RCC 7860 (cell line): ENCODE measurements at places on chromosomes 13 and 19.

- DNase-seq = peak; percentile 5
These were observed 11.0 kb downstream of the FUZ start for GRCh38 chr19:49801966-49802661.

DNA sequence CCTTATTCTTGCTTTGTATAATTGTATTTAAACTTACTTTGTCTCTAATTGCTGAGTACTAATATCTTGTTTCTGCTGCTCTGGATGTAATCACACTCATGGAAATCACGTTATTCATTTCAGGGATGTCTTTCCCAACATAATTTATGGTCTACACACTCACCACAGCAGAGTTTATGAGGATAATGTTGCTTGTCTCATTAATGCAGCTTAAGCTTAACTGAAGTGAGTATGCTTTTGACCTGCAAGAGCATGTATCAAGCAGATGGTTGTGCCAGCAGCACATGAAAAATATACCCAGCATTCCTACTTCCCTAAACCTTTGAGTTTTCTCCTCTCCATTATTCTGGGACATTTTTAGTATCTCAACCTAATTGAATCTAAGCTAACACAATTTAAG, 1080.9 kb downstream of the SLITRK5 start:
- no peak for DNase-seq

- no peak for DNase-seq
These were observed 203.3 kb upstream of the IRS2 start for GRCh38 chr13:109989686-109990085.

DNA sequence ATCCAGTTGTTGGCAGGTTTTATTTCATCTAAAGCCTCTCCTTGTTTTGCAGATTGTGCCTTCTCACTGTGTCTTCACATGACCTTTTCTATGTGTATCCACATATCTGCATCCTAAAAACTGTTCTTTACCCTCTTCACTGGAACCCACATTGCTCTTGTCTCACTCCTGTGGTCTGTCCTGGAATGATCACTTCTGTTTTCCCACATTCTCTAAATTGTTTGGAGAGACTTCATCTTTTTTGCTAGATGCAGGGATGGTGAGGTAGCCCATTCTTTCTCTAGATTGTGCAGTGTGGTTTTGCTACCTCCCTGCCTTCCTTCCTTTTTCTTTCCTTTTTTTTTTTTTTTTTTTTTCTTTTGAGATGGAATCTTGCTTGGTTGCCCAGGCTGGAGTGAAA, 608.6 kb upstream of the MIR17HG start:
- DNase-seq = no peak

DNA sequence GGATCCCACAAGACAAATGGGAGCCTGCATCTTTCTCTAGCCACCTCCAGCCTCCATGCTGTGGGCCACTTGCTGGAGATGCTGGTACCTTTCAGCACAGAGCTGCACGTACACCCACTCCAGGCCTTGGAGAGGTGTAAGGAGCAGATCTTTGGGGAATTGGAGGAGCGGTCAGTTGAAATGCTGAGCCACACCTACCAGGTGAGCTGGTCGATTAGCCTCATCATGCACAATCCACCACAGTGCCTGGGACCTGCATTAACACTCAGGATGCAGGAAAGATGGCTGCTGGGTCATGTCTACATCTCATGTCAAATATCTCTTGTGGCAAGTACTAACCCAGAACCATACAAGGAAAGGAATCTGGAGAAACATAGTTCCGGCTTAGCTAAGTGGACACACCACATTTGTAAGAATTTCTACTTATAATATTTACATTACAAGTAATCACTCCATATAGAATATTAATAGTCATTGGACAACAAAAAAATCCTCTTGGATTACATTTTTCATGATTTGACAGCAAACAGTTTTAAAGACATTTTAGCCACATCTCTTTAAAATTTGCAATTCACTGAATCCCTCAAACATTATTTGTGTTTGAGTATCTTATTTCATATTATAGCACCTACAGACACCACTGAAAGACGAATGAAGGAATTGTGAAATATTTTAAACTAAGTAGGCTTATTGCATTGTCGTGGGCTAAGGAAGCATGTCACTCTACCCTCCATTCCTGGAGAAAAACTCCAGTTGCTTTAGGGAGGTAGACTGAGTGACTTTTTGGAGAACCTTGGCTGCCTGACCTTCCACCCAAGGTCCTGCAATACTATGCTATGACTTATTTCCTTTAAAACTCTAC, 21.8 kb upstream of the MBNL2 start:
- no peak for DNase-seq

DNA sequence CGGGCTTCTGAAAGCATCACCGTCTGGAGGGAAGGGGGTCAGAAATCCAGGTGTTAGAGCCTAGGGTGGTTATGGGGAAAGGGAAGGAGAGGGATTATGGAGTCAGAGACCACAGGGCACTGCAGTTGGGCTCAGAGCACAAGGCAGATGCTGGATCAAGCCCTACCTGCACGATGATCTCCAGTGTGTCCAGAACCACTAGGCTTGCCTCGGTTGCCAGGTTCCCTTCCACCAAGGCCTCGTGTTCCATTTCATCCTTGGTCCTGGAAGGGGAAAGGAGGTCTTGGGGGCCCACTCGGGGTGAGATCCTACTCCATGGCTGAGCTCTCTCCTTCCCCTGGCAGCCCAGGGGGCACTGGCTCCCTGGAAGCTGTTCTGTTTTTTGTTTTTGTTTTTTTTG, 17.0 kb upstream of the KANK2 start:
- DNase-seq = no peak

DNA sequence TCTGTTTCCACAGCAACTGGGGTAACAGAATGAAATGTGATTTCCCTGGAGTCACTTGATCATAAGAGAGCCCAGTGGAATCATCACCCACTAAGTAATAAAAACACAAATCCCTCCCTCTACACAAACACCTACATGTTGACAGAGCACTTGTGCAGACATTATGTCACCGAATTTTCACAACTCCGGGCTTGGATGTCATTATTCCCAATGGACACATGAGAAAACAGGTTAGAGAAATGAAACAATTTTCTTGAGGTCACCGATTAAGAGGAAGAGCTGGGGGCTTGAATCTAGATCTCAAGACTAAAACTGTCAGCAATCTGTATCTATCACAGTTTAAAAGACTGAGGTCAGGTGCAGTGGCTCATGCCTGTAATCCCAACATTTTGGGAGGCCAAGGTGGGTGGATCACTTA, 3.1 kb downstream of the XRCC1 start:
- DNase-seq = no peak

DNA sequence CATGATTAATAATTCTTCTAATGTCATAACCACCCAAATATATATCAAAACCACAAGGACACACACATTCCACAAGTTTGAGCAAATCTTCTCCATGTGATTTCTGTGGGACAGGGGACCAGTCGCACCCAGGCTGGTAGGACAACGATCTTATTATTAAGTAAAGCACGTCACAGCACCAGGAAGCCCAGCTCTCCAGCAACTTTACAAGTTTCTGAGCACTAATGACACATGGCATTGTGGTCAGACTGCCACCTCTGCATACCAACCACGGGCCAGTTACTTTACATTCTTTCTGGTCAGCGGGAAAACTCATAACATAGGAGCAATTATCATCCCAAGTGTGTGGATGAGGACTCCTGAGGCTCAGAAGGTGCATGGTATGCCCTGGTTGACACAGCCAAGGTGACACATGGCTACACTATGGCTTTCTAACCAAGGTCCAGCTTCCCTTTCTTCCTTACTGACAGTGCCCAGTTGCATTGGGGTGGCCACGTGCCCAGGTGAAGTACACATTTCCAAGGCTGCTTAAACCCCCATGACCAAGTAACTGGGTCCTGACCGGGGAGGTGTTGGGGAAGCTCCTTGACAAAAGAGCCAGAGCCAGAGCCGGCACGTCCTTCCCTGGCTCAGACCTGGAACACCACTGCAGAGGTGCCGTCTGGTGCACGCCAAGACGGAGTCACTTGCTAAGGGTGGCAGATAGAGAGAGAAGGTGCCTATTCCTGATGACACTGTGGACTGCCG, 27.4 kb downstream of the LATS2 start:
- DNase-seq = peak; percentile 94

DNA sequence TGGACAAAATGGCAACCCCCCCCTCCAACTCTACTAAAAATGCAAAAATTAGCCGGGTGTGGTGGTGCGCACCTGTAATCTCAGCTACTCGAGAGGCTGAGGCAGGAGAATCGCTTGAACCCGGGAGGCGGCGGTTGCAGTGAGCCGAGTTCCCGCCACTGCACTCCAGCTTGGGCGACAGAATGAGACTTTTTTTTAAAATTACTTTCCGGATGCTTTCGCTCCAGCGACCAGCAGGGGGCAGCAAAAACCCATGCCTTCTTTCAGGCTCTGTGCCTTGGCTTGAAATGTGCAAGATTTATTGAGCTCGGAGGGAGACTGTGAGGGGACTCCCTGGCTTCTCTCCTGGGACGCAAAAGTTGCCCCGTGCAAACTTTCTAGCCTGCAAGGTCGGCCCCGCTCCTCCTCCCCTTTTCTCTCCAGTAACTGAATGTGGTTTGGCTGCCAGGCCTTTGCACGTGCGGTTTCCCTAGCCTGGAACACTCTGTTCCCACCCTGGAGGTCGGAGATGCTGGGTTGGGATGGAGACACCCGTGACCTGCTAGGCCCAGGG, 61.4 kb upstream of the NFIC start:
- DNase-seq = peak; percentile 56

DNA sequence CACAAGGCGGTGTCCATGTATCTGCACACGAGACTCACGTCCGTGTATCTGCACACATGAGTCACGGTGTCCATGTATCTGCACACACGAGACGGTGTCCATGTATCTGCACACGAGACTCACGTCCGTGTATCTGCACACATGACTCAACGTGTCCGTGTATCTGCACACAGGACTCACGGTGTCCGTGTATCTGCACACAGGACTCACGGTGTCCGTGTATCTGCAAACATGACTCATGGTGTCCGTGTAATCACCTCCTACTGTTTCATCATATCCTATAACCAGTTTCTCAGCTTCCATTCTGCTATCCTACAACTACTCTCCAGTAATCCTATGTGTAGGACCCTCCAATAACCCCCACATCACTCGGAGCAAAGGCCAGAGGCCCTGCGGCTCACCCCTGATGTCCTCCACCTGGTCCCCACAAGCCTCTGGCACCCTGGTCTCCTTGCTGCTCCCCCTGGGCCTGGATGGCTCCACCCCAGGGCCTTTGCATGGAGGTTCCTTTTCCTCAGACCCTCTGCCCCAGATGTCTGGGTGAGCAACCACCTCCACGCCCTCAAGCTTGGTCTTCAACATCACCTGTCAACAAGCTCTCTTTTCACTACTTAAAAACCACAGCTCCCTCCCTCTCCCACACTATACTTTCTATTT, 2.5 kb upstream of the TMEM255B start:
- no peak for DNase-seq
